ENCODE measurements at places on chromosomes 3 and 15.

DNA sequence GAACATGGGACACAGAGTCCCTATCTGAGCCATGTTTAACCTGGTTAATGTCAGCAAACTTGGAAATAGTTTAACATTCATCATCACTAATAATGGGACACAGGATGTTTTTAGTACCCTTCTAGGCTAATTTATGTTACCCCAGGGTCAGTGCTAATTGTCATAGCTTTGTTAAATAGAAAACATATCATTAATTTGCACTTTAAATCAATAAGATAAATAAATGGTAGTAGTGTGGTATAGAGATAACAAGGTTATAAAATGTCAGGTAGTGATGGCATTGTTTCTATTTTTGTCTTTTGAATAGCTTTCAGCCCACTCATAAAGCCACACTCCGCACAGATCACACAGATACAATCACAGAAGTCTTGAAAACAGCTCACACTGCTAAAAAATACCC is 534.9 kb downstream of the MECOM start:
- DNase-seq, result no peak

DNA sequence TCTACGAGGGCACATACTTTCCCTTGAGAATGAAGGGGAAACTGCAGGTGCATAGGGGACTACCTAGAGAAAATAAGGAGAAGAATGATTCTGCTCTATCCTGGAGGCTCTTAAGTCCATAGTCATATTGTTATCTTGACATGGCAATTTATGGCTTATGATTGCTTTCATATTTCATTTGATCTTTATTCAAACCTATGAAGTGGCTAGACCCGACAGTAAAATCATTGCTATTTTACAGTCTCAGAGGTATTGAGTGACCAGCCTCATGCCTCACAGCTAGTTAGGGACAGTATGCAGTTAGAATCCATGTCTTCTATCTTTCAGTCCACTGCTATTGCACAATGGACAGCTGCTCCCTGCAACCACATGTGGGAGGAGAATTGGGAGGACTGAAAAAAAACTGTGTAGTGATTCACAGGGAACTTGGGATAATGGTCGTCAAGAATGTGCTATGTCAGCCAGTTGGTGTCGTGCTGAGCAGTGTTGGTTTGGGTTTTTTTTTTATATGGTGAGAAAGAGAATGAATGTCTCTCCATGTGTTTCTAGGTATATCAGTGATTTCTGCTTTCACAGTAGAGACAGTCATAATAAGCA is 63.2 kb upstream of the SPPL2A start:
- no peak for DNase-seq

DNA sequence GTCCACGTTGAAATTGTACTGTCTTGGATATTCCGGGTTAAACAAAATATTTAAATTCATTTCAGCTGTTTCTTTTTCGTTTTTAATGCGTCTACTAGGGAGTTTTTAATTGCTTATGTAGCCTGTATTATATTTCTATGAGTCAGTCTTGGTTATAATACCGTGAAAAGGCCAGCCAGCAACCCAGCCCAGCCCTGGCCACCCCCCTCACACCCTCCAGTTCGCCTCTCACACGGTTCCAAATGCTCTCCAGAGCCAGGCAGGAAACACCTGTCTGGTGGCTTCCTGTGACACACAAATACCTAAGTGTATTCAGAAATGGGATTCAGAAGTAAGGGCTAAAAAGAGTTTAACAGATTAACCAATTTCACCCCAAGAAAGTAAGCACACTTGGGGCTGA is 4.4 kb downstream of the SH3BP5 start:
- no peak for DNase-seq

DNA sequence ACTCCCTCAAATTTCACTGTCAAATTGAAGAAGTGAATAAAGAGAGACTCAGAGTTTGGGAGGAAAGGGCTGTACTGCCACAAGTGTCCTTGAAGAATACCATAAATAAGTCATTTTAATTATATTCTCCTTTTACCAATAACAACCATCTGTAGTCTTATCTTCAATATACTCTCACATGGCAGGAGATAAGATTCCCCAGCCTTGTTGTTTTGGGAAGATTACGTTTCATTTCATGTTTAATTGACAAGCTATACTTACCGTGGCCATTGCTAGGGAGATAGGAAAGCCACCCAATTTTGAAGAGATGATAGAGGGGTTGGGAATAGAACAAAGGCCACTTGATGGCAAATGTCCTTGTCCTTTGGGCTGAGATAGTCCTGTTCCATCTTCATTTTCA is 2.3 kb downstream of the MINDY4B start:
- no peak for DNase-seq

- no peak for DNase-seq
These were observed 373.8 kb upstream of the PROK2 start for GRCh38 chr3:72158639-72159326.

GRCh38 chr15:90095521-90095959 is 6.7 kb downstream of the IDH2 start:
- no peak for DNase-seq

- DNase-seq, result no peak
These were observed 919.0 kb upstream of the ALCAM start for GRCh38 chr3:104447681-104448080.

DNA sequence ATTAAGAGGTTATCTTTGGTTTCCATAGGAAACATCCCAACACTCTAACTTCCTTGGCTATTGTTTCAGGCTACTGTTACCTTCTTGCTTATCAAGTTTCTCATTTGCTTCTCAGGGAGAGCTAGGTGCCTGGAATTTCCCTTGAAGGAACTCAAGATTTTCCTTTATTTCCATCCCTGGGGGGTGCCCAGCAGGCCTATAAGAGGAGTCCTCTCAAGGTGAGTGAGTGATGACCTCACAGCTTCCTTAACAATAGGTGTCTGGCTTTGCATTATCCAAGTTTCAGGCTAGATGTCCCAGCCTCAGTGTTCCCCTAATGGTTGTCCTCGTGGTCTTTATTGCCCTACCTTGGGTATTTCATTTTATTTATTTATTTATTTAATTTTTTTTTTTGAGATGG is 12.1 kb upstream of the CTSH start:
- no peak for DNase-seq

- DNase-seq, result no peak
These were observed 35.5 kb downstream of the NOX5 start for GRCh38 chr15:69049976-69050375.

- no peak for DNase-seq
These were observed 34.2 kb upstream of the PEX5L start for GRCh38 chr3:180070925-180071324.

DNA sequence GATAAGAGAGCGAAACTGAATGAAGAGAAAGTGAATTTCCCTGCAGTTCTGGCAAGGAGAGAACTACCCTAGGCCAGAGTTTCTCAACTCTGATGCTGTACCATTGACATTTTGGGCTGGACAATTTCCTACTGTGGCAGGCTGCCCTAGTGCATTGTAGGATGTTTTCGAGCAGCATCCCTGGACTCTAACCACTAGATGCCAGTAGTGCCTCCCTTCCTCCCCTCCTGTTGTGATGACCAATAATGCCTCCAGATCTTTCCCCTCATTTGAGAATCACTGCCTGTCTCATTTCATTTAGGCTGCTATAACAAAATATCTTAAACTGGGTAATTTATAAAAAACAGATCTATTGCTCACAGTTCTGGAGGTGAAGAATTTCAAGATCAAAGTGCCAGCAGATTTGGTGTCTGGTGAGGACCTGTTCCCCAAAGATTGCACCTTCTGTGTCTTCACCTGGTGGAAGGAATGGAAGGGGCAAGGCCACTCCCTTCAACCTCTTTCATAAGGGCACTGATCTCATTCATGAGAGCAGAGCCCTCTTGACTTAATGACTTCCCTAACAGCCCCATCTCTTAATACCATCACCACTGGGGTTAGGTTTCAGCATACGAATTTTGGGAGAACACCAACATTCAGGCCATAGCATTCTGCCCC is 188.9 kb upstream of the MEIS2 start:
- no peak for DNase-seq

- no peak for DNase-seq
These were observed 5.0 kb downstream of the WNT7A start for GRCh38 chr3:13874891-13875290.

DNA sequence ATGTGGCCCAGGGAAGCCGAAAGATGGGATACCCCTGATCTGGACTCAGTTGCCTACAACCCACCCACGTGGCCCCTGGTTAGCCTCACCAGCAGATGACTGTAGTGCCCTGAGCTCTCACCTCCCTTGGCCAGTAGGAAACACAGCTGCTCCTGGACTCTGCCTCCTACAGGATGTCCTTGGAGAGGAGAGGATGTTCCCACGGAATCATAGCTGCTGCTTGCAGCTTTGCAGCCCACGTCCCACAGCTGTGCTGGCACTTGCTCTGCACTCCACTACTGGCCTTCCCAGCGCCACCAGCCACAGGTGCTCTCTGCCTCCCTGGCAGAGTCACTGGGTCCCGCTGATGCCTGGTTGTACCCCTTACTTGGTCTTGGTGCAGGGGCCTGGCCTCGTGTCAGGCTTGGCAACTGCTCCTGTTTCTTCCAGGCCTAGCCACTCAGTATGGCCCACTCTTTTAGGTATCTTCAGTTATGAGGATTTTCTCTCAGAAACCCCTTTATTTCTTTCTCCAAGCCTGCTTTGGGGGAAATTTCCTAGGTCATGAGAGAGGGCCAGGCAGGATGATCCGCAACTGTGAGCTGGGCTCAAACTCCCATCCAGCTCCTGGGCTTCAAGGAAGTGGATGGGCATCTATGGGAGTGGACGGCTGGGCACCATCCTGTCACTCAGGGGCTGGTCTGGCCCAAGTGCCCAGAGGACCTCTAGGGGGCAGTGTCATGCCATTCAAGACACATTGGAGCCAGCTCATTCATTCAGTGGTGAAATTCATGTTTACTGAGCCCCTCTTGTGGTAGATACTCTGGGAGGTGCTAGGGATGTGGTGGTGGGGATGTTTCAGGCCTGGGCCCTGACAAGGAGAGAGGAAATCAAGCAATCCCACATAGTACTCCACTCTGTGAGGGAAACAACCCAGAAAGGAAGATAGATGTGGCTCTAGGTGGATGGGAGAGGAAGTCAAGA is 16.2 kb upstream of the VILL start:
- DNase-seq, result peak; percentile 64

DNA sequence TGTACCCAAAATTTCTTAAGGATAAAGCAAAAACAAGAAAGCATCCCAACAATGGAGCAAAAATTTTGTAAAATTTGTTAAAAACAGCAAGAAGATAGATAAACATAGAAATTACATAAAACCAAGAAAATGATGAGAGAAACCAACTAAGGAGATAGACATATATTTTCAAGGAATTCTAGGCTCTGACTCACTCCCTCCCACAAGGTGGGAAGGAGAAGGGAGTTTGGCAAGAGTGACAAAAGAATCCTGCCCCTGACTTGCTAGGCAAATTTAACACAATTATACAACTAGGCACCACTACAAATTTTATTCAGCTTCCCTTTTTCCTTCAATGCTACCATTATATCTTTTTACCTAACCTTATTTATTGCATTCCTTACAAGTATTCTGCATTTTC is 70.9 kb downstream of the MYO9A start:
- no peak for DNase-seq

- no peak for DNase-seq
These were observed 201.8 kb downstream of the ABHD5 start for GRCh38 chr3:43892526-43892925.

- no peak for DNase-seq
These were observed 179.0 kb upstream of the PFN2 start for GRCh38 chr3:150149651-150150051.
